ENCODE measurements at places on chromosomes 5 and 9.

GRCh38 chr9:77417566-77417965, 230.6 kb downstream of the GNA14 start:
- H3K4me1 ChIP-seq = peaks cover 3% of the 10 kb centered on the region
- no peak overlapping the region for H3K4me3 ChIP-seq
- no peak for DNase-seq
- no peaks in the 10 kb centered on the region for H3K36me3 ChIP-seq
- H3K27me3 ChIP-seq = no peaks in the 10 kb centered on the region

DNA sequence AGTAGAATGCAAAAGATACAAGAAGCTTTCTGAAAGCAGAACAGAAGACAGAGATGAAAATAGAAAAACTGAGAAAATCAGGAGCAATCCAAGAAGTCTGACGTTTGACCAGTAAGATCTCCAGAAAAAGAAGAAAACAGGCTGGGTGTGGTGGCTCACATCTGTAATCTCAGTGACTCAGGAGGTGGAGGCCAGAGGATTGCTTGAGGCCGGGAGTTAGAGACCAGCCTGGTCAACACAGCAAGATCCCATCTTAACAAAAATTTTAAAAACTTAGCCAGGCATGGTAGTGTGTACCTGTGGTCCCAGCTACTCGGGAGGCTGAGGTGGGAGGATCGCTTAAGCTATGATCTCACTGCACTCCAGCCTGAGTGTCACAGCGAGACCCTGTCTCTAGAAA, 15.9 kb downstream of the RETREG1 start:
- peaks cover 54% of the 10 kb centered on the region for H3K4me1 ChIP-seq
- H3K27me3 ChIP-seq = no peaks in the 10 kb centered on the region
- peak overlapping the region; percentile 19 for H3K27ac ChIP-seq
- no peak for DNase-seq
- H3K36me3 ChIP-seq = peaks cover 10% of the 10 kb centered on the region

GRCh38 chr9:15349892-15350761, 43.1 kb upstream of the TTC39B start:
- H3K27ac ChIP-seq = no peak overlapping the region
- DNase-seq = no peak
- H3K27me3 ChIP-seq = no peaks in the 10 kb centered on the region
- H3K4me3 ChIP-seq = no peak overlapping the region

GRCh38 chr5:32489791-32490562, 45.4 kb upstream of the ZFR start:
- no peak overlapping the region for H3K4me3 ChIP-seq
- peak overlapping the region; percentile 1 for H3K27ac ChIP-seq
- H3K4me1 ChIP-seq = peaks cover 3% of the 10 kb centered on the region
- DNase-seq = peak; percentile 45
- H3K36me3 ChIP-seq = no peaks in the 10 kb centered on the region
- H3K27me3 ChIP-seq = peaks cover 4% of the 10 kb centered on the region

DNA sequence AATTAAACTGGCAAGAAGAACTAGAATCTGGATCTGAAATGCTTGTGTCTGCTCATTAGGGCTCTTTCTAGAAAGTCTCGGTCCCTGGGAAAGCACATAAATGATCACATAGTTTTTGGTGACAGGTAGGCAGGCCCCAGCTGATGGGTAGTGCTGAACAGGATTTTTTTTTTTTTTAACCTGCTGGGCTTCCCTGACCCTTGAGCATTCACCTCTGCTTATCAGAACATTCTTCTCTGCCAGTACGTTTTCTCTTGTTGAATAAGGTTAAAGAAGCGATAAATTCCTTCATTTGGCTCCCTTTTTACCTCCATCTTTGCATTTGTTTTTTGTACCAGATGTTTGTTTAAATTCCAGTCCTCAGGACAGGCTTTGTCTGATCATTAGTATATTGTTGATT, 8.8 kb downstream of the KDM4C start:
- H3K36me3 ChIP-seq = no peaks in the 10 kb centered on the region
- H3K27ac ChIP-seq = no peak overlapping the region
- H3K27me3 ChIP-seq = no peaks in the 10 kb centered on the region
- no peak overlapping the region for H3K4me3 ChIP-seq
- peaks cover 49% of the 10 kb centered on the region for H3K4me1 ChIP-seq

- peaks cover 11% of the 10 kb centered on the region for H3K27me3 ChIP-seq
- H3K4me1 ChIP-seq = no peaks in the 10 kb centered on the region
- no peak overlapping the region for H3K4me3 ChIP-seq
- no peak overlapping the region for H3K27ac ChIP-seq
- DNase-seq = no peak
Measured at GRCh38 chr5:2094616-2094995, 211.9 kb upstream of the IRX4 start.

- H3K27ac ChIP-seq = no peak overlapping the region
- no peak for DNase-seq
- H3K4me1 ChIP-seq = peaks cover 8% of the 10 kb centered on the region
- peak overlapping the region; percentile 91 for H3K4me3 ChIP-seq
Measured at GRCh38 chr9:129176701-129177442, 1.2 kb downstream of the IER5L start.

GRCh38 chr5:59655693-59656309, 237.7 kb downstream of the PDE4D start:
- no peaks in the 10 kb centered on the region for H3K27me3 ChIP-seq
- H3K36me3 ChIP-seq = no peaks in the 10 kb centered on the region
- no peak for DNase-seq
- no peak overlapping the region for H3K27ac ChIP-seq
- H3K4me3 ChIP-seq = no peak overlapping the region

DNA sequence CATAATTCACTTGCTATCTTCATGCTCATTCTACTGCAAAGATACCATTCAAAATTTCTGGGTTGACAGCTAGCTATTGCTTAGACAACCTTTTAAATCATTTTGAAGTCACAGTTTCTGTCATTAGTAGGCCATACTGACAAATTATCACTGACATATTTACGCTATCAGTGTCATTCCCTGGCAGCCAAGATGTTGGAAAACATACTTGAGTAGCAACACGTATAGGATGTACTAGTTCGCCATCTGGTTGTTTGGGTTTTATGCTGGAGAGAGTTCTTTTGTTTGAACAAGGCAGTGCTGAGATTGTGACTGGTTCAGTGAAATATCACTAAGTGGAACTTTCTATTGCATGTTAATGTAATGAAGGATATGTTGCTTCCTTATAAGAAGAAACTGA, 621.9 kb downstream of the DTWD2 start:
- H3K4me3 ChIP-seq = no peak overlapping the region
- H3K27me3 ChIP-seq = no peaks in the 10 kb centered on the region
- no peak overlapping the region for H3K27ac ChIP-seq
- no peaks in the 10 kb centered on the region for H3K4me1 ChIP-seq
- no peaks in the 10 kb centered on the region for H3K36me3 ChIP-seq

- H3K4me1 ChIP-seq = no peaks in the 10 kb centered on the region
- H3K27ac ChIP-seq = no peak overlapping the region
- no peak for DNase-seq
Measured at GRCh38 chr5:115648056-115648455, 22.2 kb upstream of the TMED7 start.

DNA sequence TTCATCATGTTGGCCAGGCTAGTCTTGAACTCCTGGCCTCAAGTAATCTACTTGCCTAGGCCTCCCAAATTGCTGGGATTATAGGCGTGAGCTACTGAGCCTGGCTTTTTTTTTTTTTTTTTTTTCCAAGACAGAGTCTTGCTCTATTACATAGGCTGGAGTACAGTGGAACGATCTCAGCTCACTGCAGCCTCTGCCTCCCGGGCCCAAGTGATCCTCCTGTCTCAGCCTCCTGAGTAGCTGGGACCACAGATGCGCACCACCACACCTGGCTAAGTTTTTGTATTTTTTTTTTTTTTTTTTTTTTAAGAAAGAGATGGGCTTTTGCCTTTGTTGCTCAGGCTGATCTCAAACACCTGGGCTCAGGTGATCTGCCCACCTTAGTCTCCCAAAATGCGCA, 26.2 kb upstream of the GPR21 start:
- H3K4me1 ChIP-seq = no peaks in the 10 kb centered on the region
- DNase-seq = no peak
- H3K36me3 ChIP-seq = peaks cover 10% of the 10 kb centered on the region
- H3K27me3 ChIP-seq = no peaks in the 10 kb centered on the region
- no peak overlapping the region for H3K27ac ChIP-seq
- no peak overlapping the region for H3K4me3 ChIP-seq

DNA sequence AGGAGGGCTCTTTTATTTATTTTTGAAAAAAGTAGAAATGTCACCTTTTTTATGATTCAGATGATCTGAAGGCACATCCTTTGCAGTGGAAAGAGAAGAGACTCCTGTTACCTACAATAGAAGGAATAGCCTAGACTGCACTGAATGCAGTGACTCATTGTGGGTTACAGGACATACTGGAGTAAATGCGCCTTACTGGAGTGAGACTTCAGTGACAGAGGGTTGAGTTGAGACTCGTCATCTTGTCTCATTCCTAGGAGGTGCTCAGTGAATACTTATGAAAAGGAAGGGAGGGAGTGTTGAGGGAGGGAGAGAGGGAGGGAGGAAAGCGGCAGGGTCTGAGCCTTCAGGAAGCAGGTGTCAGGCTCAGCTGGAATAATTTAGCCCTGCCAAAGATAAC, 25.2 kb downstream of the ANKRA2 start:
- no peak overlapping the region for H3K27ac ChIP-seq
- DNase-seq = no peak
- H3K4me1 ChIP-seq = peaks cover 4% of the 10 kb centered on the region

DNA sequence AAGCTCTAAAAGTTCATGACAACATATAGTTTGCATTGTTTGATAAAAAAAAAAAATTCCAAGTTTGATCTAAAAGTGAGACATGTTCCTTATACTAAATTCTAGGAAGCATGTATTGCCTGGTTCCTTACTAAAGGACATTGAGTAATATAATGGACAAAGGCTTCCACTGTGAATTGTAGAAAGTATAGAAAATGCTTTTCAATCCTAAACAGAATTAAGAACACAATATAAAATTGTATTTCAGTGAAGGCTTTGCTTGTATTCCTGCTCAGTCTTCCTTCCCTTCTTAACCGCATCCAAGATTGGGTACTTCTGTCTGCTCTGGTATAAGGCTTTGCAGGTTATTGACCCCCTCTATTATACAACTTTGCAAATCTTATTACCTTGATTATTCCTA, 2.4 kb downstream of the RECK start:
- H3K36me3 ChIP-seq = no peaks in the 10 kb centered on the region
- H3K4me3 ChIP-seq = no peak overlapping the region

DNA sequence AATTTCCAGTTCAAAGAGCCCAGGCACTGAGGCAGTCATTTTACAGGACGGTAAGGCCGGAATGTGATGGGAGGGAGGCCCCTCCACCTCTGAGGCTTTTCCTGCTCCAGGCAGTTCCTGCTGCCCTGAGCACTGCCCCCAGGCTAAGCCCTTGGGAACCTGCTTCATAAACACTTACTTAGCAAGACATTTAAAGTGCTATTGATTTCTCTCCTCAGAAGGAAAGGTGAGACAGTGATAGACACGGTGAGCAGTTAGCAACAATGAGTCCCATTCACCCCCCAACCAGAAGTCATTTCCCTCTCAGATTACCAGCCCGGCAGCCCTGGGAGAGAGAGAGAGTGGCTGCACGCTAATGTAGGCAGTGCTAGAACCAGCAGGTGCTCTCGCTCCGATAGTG, 462.5 kb downstream of the SPOCK1 start:
- H3K27me3 ChIP-seq = peaks cover 9% of the 10 kb centered on the region
- no peaks in the 10 kb centered on the region for H3K4me1 ChIP-seq
- no peak overlapping the region for H3K4me3 ChIP-seq
- H3K36me3 ChIP-seq = no peaks in the 10 kb centered on the region
- DNase-seq = no peak
- no peak overlapping the region for H3K27ac ChIP-seq

GRCh38 chr5:172164769-172165212, 23.2 kb downstream of the STK10 start:
- no peak overlapping the region for H3K4me3 ChIP-seq
- peak overlapping the region; percentile 93 for H3K27ac ChIP-seq
- peaks cover 52% of the 10 kb centered on the region for H3K4me1 ChIP-seq
- H3K27me3 ChIP-seq = no peaks in the 10 kb centered on the region

- H3K36me3 ChIP-seq = no peaks in the 10 kb centered on the region
- H3K4me3 ChIP-seq = no peak overlapping the region
- H3K27me3 ChIP-seq = peaks cover 60% of the 10 kb centered on the region
- H3K4me1 ChIP-seq = no peaks in the 10 kb centered on the region
- no peak overlapping the region for H3K27ac ChIP-seq
Measured at GRCh38 chr5:86864051-86864450, 246.3 kb downstream of the COX7C start.

DNA sequence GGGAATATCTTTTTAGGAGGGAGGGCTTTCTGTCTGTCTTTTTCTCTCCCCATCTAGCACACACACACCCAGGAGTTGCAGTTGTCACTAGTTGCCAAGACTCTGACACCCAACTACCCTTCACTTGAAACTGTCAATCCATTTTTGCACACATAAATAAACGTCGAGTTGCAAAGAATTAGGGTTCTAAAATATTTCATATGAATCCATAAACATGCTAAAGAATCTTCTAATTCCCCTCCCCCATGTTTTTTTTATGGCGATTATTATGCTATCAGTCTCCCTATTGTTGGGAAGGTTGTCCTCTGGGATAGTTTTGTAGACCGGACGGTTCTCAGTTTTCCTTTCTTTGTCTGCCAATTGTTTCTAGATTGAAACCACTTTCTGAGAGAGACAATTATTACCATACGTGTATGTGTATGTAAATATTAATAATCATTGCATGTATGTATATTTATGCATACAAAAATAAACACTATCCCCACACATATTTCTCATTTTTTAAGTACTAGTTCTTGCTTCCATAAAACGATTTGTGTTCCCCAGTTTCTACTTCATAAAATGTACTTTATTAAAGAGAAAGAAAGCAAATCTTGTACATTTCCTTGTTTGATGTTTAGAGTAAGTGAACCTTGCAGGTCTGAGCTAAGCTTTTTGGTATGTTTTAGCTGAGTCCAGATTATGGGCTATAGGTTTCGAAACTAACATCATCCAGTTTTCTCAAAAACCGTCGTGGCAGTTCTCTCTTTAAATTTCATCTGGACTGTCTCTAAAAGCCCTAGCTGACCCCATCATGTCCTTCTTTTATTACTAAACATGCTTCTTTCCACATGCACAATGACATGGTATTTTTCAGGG, 165.0 kb upstream of the MPDZ start:
- no peaks in the 10 kb centered on the region for H3K36me3 ChIP-seq
- no peaks in the 10 kb centered on the region for H3K4me1 ChIP-seq
- no peak for DNase-seq
- no peaks in the 10 kb centered on the region for H3K27me3 ChIP-seq

DNA sequence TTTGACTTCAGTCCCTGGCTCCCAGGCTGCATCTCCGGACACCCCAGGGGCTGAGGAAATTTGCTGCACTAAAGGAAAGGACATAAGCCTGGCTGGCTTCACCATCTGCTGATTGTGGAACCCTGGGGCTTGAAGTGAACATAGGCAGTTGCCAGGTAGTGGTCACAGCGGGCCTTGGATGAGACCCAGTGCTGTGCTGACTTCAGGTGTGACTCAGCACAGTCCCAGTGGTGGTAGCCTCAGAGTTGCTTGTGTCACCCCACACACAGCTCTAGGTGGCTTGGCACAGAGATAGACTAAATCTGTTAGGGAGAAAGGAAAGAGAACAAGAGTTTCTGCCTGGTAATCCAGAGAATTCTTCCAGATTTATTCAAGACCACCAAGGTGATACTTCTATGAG, 36.1 kb upstream of the RUSC2 start:
- H3K27me3 ChIP-seq = peaks cover 38% of the 10 kb centered on the region
- H3K4me1 ChIP-seq = no peaks in the 10 kb centered on the region
- H3K36me3 ChIP-seq = peaks cover 2% of the 10 kb centered on the region
- no peak for DNase-seq
- no peak overlapping the region for H3K27ac ChIP-seq

GRCh38 chr5:64872044-64872443, 103.3 kb downstream of the CWC27 start:
- no peak for DNase-seq
- H3K4me3 ChIP-seq = no peak overlapping the region
- H3K27ac ChIP-seq = no peak overlapping the region
- H3K4me1 ChIP-seq = no peaks in the 10 kb centered on the region
- H3K27me3 ChIP-seq = no peaks in the 10 kb centered on the region
